ENCODE measurements at places on chromosomes 3 and 15.

- peak; percentile 80 for DNase-seq
Observed at GRCh38 chr15:29070471-29071231, 184.9 kb downstream of the APBA2 start.

DNA sequence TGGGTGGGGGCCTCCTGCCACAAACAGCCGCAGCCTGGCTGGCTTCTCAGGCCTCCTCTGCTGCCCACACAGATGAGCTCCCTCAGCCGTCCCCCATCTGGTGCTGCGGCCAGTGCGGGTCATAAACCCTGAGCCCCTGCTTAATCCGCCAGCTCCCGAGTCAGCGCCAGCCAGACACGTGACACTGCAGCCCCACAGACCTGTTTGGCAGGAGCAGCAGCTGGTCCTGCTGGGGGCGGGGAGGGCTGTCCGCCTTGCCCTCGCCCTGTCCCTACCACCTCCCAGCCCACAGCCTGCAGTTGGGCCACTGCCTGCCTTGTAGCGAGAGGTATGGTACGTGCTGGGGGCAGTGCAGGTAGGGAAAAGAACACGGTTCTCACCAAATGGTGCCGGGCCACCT, 86.2 kb downstream of the IQSEC1 start:
- DNase-seq, result no peak

- no peak for DNase-seq
Observed at GRCh38 chr3:134377896-134378295, 3.6 kb upstream of the AMOTL2 start.

GRCh38 chr3:169448501-169448900, 215.0 kb downstream of the MECOM start:
- no peak for DNase-seq

- no peak for DNase-seq
Observed at GRCh38 chr3:16825617-16826204, 59.0 kb upstream of the PLCL2 start.

DNA sequence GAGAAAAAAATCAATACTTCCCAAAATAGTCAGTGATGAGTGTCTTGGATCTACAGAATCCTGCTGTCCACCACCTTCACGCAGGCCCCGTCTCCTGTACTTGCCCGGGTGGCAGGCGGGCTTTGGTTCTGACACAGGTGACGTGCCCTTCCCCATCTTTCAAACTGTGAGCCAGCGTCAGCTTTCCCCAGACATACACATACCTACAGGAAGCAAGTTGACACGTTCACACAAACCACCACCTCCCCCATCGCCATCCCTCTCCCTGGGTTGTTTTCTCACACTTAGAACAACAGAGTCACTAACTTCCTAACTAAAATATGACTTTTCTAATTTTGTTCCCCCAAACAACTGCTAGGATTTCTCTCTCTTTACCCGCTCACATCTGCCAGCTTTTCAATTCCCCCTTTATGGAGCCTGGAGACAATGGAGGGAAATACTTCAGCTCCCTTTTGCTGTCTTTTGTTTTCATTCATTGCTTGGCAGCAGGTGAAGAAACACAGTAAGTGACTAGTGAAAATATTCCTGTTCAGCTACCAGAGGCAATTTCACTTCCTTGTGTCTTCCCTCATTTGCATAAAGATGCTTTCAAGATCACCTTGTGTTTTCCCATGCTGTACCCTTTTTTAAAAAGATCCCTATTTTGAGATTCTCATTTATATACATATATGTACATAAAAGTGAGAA, 248.3 kb downstream of the SLCO3A1 start:
- no peak for DNase-seq

- peak; percentile 51 for DNase-seq
Observed at GRCh38 chr15:49040151-49040550, 6.1 kb downstream of the SECISBP2L start.

DNA sequence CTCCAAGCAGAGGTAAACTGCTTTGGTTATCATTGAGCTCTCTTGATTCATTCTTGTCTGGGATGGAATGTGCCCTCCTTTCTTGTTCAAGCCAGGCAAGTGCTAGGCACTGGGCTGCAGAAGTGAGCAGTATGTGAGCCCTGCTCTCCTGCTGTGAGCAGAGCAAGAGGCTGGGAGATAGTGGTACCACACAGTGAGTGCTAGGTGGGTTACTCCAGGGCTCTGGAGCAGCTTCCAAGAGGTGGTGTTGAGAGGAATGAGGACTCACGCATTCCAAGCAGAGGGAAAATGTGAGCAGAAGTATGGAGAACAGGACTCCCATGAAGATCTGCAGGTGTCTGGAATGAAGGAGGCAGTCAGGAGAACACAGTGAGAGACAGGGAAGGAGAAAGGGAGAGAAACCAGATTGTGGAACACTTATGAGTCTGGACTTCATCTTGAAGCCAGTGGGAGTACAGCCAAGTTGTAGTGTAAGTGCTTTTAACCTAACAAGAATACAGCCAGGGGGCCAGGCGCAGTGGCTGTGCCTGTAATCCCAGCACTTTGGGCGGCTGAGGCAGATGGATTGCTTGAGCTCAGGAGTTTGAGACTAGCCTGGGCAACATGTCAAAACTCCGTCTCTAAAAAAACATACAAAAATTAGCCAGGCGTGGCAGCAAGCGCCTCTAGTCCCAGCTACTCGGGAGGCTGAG, 199.9 kb upstream of the CTDSPL start:
- no peak for DNase-seq

- no peak for DNase-seq
Observed at GRCh38 chr3:1942781-1943180, 155.9 kb upstream of the CNTN4 start.

- no peak for DNase-seq
Observed at GRCh38 chr15:84749111-84749991, 959 bp downstream of the ZNF592 start.

DNA sequence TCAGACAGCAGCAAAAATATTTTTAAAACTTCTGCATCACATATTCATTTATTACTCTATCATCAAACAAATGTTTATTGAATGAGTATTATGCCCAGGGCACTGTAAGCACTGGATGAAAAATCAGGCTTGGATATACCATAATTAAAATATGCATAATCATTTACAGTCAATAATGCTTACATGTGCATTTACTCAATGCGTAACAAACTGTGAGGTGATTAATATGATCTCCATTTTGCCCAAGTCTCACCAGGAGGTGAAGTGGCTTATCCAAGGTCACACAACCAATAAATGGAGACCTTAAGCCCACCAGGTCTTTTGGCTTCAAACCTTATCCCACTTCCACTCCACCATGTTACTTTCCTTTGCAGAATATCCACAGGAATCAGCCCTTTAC, 117.3 kb upstream of the SLC24A5 start:
- DNase-seq, result no peak

DNA sequence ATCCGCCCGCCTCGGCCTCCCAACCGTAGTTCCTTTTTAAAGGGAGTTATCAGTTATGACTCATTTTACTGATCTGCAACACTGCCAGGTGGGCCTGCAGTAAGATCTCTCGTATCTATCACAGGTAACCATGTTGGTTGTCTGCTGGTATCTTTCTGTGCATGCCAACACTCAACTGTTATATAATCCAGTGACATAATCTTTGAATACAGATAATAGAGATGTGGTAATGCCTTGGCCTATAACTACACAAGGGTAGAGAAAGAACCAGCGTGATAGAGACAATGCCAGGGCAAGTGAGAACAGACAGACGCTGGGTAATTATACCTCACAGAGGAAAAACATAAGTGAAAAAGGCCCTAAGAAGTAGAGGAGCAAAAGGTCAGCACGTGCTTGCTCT, 11.0 kb upstream of the ARPP19 start:
- DNase-seq, result no peak

GRCh38 chr3:19250959-19251610, 102.8 kb downstream of the KCNH8 start:
- DNase-seq, result peak; percentile 14

- peak; percentile 7 for DNase-seq
Observed at GRCh38 chr15:82649226-82649999, 2.2 kb upstream of the CPEB1 start.

DNA sequence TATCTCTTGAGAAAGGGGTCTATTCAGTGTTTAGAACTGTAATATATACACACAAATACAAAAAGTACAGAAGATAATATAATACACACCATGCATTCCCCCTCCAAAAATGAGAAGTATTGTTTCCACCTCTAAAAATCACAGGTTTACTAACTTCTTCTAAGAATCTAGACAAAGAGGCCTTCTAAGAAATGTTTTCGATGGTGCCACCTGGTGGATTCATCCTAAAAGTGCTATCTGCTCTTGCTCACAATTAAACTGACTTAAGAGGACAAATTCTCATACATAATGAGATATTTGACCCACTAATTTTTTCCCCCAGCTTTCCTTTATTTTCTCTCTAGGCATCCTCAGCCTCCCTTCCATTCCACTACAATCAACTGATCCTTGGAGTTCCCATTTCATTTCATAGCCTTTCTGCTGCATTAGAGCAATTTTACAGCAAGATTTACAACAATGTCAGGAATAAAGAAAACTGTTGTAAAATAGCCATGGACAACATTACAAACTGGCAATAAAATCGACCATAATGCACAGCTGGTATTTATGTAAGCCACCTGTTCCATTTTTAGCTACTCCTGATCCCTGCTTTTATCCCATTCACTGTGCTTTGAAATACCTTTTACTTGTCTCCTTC, 124.6 kb downstream of the ARRDC4 start:
- DNase-seq, result peak; percentile 74

DNA sequence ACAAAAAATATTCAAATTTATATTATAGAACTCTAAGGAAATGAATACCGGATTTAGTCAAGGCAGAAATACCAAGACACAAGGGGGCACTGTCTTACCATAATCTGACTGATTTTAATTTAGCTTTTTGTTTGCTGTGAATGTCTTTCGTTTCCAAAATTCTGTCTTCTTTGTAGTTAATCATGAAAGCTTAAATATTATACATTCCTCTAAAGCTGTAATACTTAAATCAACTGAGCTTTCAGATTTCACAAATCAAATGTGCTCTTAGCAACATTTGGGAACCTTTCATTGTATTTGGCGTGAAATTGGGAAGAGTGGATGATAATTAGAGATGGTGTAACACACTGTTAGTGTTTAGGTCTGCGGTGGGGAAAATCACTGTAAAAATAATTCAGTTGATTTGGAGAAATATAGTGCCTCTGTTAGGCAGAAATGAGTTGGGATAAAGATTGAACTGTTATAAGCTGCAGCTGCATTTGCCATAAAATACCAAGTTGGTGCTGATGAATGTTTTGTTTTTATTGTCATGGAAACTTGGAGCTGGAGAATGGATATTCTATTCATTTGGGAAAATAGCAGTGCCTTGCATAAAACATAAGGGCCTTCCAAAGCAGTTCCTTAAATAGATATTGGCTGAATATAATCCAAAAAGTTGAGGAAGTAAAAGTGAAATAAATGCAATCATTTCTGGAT, 228.2 kb downstream of the TCF12 start:
- DNase-seq, result peak; percentile 70

- DNase-seq, result no peak
Observed at GRCh38 chr3:99468918-99469317, 169.5 kb upstream of the COL8A1 start.

- DNase-seq, result no peak
Observed at GRCh38 chr15:69601711-69602504, 149.3 kb downstream of the RPLP1 start.

DNA sequence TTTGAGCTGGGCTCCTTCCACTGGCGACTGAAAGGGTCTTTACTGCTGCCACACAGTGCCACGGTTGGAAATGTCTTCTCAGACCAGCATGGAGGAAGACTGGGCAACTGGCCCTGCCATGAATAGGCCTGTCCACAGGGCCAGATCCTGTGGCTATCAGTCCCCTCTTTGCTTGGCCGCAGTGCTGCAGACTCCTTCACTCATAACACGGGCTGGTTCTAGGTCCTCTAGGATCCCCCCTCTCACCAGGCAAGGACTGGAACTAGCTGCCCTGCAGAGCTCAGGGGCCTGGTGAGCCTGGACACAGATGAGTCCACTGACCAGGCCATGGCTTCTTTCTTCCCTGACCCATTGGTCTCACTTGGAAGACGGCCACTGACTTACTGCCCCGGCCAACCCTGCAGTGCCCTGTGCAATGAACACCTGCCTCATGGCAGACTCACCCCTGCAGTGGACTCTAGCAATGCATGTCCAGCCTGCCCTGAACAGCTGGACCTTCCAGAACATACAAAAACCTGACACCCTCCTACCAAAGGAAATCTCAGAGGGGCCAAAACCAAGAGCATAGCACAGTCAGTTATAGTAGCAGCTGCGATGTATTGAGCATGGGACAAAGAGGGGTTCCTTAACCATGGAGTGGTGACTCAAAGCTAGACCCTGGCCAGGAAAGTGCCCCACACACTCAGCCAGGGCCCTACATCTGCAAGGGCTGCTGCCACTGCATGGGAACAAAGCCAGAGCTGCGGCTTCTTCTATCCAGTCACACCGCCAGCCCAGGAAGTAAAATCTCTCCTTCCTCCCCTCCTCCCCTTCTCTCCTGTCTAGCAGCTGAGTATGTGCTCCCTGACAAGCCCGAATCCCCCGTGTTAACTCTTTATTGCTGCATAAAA, 72.1 kb upstream of the ITGA11 start:
- DNase-seq, result no peak

- DNase-seq, result no peak
Observed at GRCh38 chr3:178823591-178824246, 247.9 kb downstream of the ZMAT3 start.

- no peak for DNase-seq
Observed at GRCh38 chr3:30465454-30465853, 140.9 kb upstream of the TGFBR2 start.

DNA sequence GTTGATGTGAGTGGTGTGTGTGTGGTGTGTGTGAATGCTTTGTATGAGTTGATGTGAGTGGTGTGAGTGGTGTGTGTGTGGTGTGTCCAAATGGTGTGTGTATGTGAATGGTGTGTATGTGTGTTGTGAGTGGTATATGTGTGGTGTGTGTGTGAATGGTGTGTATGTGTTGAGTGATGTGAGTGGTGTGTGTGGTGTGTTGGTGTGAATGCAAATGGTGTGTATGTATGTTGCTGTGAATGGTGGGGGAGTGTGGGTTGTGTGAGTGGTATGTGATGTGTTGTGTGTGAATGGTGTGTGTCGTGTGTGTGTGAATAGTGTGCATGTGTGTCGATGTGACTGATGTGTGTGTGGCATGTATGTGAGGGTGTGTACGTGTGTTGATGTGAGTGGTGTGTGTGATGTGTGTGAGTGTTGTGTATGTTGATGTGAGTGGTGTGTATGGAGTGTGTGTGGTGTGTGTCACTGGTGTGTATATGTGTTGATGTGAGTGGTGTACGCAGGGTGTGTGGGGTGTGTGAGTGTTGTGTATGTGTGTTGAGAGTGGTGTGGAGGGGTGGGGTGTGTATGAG, 40.6 kb downstream of the ARNT2 start:
- DNase-seq, result no peak

DNA sequence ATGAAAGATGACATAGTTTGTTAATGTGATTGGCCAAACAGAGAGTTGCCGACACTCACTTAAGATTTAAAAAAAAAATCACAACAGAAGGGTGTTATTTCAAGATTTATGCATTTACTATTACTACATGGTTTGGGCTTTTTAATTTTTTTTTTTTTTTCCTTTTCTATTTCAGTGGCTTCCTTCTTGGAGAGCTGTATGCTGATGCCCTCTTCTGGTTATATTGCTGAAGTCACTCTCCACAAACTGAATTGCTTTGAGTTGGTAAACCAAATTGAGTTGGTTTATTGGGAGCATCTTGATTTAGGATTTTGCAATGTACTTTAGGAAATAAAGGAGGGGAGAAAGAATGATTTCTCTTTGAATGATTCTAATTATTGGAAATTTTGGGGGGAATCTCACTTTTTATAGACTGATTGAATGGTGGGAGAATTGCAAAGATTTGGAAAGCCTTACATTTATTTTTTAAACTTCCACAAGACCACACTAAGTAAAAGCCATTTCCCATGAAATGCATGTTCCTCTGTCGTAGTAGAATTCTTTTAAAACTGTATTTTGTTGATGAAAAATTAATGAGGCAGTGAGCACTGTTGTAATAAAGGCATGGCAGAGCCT, 186.6 kb upstream of the FEZF2 start:
- peak; percentile 20 for DNase-seq

GRCh38 chr3:38454884-38455638, 1.4 kb downstream of the ACVR2B start:
- DNase-seq, result peak; percentile 56

Measured in midbrain (tissue), 1 donor.